ENCODE measurements at places on chromosomes 16 and 17. TPM values are rescaled to one million over a fixed set of nuclear protein-coding genes. Genes with fewer than 3 reads are reported as not detected.

The B3GNT9 gene
- 2.1 TPM for total RNA-seq

The CES5A gene
- not detected for total RNA-seq

The TMEM170A gene
- total RNA-seq, result 42.7 TPM

The GAS2L2 gene
- 0.15 TPM for total RNA-seq

The C17orf75 gene
- total RNA-seq, result 32.7 TPM

The ZSCAN10 gene
- total RNA-seq, result not detected

The CCL8 gene
- total RNA-seq, result not detected

The TMEM238L gene
- not detected for total RNA-seq

The ARHGAP44 gene
- total RNA-seq, result 0.06 TPM

The MT1A gene
- total RNA-seq, result 1.1 TPM

The MYO1C gene
- total RNA-seq, result 31.4 TPM

The ZNF385C gene
- 0.10 TPM for total RNA-seq

The NPTX1 gene
- 0.51 TPM for total RNA-seq

The USP7 gene
- 209 TPM for total RNA-seq

The KRT24 gene
- total RNA-seq, result not detected

The NACA2 gene
- total RNA-seq, result not detected

The RSKR gene
- 23.1 TPM for total RNA-seq

The WNT3 gene
- total RNA-seq, result not detected

The MLX gene
- 59.9 TPM for total RNA-seq

The NOG gene
- not detected for total RNA-seq

The OTOA gene
- total RNA-seq, result 0.06 TPM

The VMO1 gene
- total RNA-seq, result 0.32 TPM

The ZG16 gene
- not detected for total RNA-seq

The USP22 gene
- 144 TPM for total RNA-seq

The KRT222 gene
- total RNA-seq, result not detected

The CHAD gene
- not detected for total RNA-seq

The CCDC200 gene
- total RNA-seq, result not detected

The MMP15 gene
- total RNA-seq, result 0.61 TPM

The LRRC37A gene
- 1.7 TPM for total RNA-seq

The ARL5C gene
- not detected for total RNA-seq

The ST3GAL2 gene
- total RNA-seq, result 25.8 TPM

The CCL17 gene
- total RNA-seq, result 6.2 TPM

The C16orf89 gene
- not detected for total RNA-seq

Measured in activated CD8-positive, alpha-beta memory T cell treated with anti-CD3 and anti-CD28 coated beads for 36 hours (primary cell).